ENCODE measurements at places on chromosomes 16 and 17. TPM values are rescaled to one million over a fixed set of nuclear protein-coding genes. Genes with fewer than 3 reads are reported as not detected.

The OMG gene
- 0.84 TPM for total RNA-seq

The AGRP gene
- not detected for total RNA-seq

The TBC1D3 gene
- total RNA-seq: not detected

The CNTD1 gene
- not detected for total RNA-seq

The GOT2 gene
- total RNA-seq: 29.7 TPM

Measured in omental fat pad (tissue), 4 donors.